Head of caudate nucleus (tissue), 42 donors: ENCODE measurements at places on chromosomes 3 and 15.

DNA sequence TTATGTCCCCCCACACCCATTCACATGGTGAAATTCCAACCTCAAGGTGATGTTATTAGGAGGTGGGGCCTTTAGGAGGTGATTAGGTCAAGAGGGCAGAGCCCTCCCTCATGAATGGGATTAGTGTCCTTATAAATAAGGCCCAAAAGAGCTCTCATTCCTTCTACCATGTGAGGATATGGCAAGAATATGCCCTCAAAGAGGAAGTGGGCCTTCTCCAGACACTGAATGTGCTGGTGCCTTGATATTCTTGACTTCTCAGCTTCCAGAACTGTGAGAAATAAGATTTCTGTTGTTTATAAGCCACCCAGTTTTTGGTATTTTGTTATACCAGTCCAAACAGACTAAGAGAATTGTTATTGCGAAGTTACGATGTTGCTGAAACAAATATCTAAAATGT lies 94.4 kb downstream of the ANKRD28 start:
- DNase-seq: no peak

DNA sequence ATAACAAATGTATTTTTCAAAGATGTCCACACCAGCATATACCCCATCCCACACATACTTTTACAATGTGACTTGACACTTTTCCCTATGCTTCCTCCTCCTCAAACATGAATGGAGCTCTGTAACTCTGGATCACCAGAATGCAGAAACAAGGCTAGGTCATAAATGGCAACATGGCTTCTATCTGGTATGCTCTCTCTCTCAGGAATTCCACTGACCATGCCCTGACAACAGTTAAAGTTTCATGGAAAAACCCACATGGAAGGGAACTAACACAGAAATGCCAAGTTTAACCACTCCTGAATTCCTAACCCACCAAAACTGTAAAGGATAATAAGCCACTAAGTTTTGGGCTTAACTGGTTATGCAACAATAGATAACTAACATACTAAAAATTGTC lies 19.9 kb downstream of the MYO9A start:
- no peak for DNase-seq

- DNase-seq: no peak
Measured at GRCh38 chr15:100995471-100996430, 76.6 kb downstream of the LRRK1 start.

DNA sequence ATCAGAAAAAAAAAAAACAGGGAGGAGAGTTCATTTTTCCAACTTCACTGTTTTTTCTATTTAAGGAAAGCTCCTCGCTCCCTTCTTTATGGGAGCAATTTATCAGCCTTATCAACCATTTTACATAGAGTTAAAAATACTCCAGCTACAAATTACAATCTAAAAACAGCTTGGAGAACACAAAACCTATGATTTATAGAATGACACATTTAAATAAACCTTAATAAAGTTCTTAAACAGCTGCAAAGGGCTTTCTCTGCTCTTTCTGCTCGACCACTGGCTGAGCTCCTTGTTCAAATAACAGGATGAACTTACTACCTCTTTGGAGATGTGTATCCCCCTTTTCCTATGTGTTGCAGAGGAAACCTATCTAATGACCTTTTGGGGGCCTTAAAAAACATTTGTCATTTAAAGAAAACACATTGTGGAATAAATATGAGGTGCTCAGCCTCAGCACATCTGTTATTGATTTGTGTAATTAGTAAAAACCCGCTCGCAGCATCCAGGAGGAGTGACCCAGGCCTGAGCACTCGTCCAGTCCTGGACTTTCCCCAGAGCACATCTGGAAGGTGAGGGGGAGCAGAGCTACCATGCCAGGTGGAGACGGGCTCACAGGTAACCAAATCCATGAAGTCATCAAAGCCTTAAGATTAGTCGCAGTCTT lies 231.2 kb downstream of the ATP8B4 start:
- DNase-seq: no peak

DNA sequence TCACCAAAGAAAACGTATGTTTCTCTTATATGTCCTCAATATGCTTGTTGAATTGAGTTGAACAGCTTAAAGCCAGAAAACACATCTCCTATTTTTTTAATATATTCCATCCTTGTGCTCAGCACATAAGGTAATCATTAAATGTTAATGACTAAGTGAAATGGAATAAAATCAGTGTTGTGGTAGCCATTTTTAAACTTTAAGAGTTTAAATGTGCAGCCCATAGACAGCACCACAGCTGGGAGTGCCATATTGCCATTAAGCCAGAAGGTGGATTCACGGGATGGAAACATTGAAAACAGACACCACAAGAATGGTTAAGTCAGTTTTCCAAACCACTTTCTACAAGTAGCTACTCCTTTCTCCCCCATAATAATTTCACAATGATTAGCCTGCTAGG lies 76.8 kb upstream of the C15orf61 start:
- no peak for DNase-seq

DNA sequence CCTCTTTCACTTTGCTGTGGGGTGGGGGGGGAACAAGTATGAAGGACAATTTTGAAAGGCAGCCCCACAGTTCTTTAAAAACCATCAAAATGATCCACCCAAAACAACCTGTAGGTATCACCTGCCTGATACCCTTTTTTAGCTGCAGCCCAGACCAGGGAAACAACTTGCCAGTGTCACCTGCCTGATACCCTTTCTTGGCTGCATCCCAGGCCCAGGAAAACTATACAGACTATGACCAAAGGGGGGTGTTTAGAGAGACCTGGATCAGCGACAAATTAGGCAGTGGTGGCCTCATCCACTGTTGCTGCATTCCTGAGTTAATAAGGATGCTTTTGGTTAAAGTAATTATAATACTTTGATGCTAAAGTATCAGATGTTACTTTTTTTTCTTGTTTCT lies 122.0 kb downstream of the VPS13C start:
- DNase-seq: no peak

- peak; percentile 91 for DNase-seq
Measured at GRCh38 chr3:141875374-141875892, 1.0 kb upstream of the ATP1B3 start.

DNA sequence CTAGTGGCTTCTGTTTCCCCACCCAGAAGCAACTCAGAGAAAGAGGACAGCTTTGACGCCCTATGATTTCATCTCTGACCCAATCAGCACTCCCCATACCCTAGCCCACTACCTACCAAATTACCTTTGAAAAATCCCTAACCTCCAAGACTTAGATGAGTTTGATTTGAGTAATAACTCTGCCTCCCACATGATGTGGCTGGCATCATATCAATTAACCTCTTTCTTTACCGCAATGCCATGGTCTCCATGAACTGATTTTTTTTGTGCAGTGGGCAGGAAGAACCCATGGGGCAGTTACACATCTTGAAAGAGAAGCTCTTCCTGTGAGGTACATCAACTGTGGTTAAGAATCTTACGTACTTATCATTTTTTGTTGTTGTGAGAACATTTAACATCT lies 25.5 kb upstream of the APOD start:
- DNase-seq: no peak

GRCh38 chr3:194446172-194446571 lies 40.6 kb downstream of the ATP13A3 start:
- no peak for DNase-seq

DNA sequence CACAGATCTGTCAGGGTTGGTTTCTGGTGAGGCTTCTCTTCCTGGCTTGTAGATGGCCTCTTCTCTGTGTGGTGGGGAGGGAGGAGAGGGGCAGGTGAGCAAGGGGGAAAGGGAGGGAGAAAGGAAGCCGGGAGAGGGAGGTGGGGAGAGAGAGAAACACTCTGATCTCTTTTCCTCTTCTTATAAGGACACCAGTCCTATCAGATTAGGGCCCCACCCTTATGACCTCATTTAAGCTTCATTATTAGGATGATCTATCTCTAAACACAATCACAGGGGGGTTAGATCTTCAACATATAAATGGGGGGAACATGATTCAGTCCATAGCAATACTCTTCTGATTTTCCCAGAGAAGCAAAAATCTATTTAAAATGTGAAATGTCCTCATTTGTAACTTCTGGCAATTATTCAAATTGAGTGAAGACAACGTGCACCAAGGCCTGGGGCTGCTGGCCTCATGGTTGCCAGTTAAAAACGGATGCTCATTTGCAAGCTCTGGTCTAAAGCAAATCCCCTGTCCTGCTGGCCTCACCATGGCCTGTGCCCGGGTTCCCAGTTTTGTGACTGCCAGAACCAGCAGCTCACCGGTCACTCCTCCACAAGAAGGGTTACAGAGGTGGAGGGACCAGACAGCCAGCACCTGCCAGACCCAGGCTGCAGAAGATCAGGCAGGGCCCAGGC lies 8.3 kb downstream of the POMGNT2 start:
- no peak for DNase-seq

GRCh38 chr3:44509393-44509921 lies 32.0 kb upstream of the ZNF445 start:
- no peak for DNase-seq

DNA sequence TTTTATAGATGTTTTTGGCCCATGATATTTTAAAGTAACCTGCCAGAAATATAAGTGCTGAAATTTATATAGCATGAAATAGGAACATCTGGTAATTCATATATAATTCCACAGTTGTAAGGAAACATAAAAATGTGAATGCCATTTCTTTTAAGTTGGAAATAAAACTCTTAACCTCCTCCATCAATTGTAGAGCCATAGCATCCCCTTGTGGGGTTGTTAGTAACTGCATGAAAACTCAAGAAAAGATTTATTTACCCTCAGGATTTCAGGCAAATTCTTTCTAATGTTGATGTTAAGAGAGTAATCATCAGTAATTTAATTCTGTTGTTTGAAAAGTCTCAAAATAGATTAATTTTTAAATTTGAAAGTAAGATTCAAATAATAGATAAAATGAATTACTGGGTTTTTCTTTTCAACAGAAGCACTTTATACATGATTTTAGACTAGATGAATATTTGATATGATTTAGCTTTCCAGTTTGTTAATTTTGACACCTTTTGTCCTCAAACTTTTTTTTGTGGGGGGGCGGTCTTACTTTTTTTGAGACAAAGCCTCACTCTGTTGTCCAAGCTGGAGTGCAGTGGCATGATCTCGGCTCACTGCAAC lies 74.7 kb downstream of the RASA2 start:
- no peak for DNase-seq

DNA sequence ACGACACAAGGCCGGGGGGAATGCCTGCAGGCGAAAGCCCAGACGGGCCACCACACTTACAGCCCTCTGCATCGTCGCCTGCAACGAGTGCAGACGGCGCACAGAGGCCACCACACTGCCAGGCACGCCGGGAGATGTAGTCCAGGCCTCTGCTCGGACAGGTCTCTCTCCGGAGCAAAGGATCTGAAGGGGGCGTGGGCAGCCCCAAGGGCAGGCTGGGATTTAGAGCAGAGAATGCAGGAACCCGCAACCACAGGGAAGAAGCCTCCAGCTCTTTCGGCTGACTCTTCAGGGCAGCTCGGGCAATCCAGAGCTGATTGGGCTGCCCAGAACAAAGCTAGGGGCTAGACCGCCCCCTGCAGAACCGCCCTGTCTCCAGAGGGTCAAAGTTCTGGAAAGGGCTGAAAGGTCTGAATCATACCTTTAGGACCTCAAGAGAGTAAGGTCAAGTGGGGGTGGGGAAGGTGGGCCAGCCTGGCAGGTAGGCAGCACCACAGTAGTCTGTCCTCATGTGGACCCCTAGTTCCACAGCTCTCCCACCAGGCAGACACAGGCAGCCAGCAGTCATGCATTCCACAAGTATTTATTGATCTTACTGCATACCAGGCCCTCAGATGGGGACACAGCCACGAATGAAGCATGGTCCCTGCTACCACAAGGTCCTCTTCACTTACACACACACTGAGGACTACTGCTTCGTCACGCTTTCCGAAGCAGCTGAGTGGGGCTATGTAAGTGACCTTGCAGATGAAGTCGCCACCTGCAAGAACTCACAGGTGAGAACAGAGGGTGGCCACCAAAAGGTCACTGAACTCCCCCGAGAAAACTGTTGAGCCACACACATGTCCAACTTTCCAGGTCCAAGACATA lies at the start of gene AMT:
Gene AMT, minus strand, starts transcription at position 95 of the 870 bp plus-strand sequence. Its CDS starts 23 bp downstream, at position 72.
- peak; percentile 31 for DNase-seq
